ENCODE measurements at places on chromosomes 3 and 15. TPM values are rescaled to one million over a fixed set of nuclear protein-coding genes. Genes with fewer than 3 reads are reported as not detected.

PRSS50 gene
- polyA plus RNA-seq = 0.60 TPM

IL16 gene
- 0.16 TPM for polyA plus RNA-seq

CAMP gene
- polyA plus RNA-seq = not detected

TM4SF18 gene
- polyA plus RNA-seq = 1.4 TPM

GCSAM gene
- 0.73 TPM for polyA plus RNA-seq

ATP8B4 gene
- polyA plus RNA-seq = 0.07 TPM

CPNE9 gene
- 6.2 TPM for polyA plus RNA-seq

AGBL1 gene
- not detected for polyA plus RNA-seq

GP9 gene
- polyA plus RNA-seq = not detected

PCCB gene
- 40.9 TPM for polyA plus RNA-seq

MORC1 gene
- polyA plus RNA-seq = not detected

CCR1 gene
- polyA plus RNA-seq = not detected

All from GM23338 (cell line).